Cerebellum (tissue), 4 donors: ENCODE measurements at places on chromosomes 13 and 19. TPM values are rescaled to one million over a fixed set of nuclear protein-coding genes. Genes with fewer than 3 reads are reported as not detected.

DNA sequence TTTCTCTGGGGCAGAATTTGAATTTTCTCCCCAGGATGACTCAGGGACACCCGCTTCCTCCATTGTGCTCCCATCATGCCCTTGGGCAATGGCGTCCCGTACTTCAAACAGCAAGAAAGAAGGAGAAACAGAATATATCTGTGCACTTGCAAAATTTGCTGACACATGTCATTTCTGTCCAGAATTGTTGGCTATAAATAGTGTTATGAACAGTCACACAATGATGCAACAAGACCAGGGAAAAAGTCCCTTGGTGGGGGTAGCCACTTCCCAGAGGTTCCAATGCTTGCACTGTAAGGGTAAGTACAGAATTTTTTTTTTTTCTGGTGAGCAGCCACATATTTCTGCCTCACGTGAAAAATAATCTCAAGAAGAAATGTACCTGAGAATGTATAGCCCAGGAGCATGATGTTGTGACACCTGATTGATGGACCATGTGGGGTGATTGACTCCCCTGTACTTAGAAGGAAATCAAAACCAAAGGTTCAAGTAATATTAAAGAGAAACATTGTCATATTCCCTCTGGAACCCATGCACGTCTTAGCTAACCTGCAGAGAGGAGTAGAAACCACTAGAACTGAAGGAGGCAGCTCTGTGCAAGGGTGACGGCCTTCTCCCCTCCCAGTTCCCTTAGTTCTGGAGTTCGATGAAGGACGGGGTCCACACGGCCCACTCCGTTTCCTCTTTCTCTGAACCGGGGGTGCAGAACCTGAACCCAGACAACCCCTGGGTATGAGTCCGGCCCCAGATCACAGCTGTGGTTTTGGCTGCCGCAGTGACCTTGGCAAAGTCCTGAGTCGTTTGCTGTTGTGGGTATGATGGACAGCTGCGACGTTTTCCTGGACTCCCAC, 9.3 kb upstream of the LAIR1 start:
- DNase-seq: no peak

Gene C13orf42
- not detected for total RNA-seq

GRCh38 chr19:39518975-39519374, 4.0 kb downstream of the SELENOV start:
- no peak for DNase-seq

Gene ZNF560
- 0.36 TPM for total RNA-seq

DNA sequence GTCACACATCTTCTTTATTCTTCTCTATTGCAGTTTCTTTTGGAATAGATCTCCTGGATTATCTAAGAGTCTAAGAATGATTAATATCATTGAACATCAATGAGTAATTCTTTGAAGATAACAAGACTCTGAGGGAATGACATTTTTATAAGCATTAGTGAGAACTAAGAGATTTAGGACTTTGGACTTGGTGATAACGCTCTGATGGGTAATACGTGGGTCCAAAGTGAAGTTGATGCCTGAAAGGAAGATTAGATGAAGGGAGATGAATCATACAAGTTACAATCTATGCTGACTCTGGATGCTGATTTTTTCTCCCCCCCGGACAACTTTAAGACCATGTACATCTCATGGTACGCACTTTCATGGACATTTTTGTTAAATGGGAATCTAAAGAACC, 364.5 kb downstream of the GPC5 start:
- no peak for DNase-seq

DNA sequence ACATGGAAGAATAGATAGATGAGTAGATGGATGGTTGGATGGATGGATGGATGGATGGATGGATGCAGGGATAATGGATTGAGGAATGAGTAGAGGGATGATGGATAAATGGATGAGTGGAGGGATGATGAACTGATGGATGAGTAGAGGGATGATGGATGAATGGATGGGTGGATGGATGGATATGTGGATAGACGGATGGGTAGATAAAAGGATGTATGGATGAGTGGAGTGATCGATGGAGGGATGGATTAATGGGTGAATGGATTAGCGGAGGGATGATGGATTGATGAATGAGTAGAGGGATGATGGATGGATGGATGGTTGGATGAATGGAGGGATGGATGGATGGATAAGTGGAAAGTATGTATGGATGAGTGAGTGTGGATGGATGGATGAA, 533.2 kb downstream of the RFC3 start:
- no peak for DNase-seq

Gene OR10H1
- total RNA-seq: not detected

DNA sequence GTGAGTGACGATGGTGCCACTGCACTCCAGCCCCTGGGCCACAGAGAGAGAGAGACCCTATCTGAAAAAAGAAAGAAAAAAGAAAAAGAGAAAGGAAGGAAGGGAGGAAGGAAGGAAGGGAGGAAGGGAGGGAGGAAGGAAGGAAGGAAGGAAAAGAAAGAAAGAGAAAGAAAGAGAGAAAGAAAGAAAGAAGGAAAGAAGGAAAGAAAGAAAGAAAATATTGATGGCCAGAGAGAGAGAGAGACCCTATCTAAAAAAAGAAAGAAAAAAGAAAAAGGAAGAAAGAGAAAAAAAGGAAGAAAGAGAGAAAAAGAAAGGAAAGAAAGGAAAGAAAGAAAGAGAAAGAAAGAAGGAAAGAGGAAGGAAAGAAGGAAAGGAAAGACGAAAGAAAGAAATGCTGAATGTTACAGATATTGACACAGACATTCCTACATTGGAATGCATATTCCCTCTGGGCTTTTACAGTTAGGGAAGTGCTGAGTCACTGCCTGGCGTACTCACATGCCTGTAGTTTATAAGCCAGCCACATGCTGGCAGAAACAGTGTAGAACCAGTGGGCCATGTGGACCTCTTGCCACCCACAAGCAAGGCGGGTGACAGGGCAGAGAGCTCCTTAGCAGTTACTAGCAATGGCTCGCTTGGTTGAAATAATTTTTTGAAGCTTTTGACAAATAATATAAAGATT, 34.6 kb upstream of the SLC46A3 start:
- DNase-seq: no peak

Gene HIPK4
- 0.18 TPM for total RNA-seq
